Inflammatory macrophage treated with lipopolysaccharide for 4 hours (primary cell): ENCODE measurements at places on chromosomes 1 and 21.

- DNase-seq: no peak
Observed at GRCh38 chr1:155892796-155893195, 18.4 kb downstream of the RIT1 start.

- no peak for DNase-seq
Observed at GRCh38 chr1:27603309-27603680, 649 bp downstream of the AHDC1 start.

GRCh38 chr1:111201275-111202090 lies 1.0 kb upstream of the DENND2D start:
- no peak for DNase-seq

- DNase-seq: no peak
Observed at GRCh38 chr21:15362458-15362857, 297.7 kb upstream of the NRIP1 start.

DNA sequence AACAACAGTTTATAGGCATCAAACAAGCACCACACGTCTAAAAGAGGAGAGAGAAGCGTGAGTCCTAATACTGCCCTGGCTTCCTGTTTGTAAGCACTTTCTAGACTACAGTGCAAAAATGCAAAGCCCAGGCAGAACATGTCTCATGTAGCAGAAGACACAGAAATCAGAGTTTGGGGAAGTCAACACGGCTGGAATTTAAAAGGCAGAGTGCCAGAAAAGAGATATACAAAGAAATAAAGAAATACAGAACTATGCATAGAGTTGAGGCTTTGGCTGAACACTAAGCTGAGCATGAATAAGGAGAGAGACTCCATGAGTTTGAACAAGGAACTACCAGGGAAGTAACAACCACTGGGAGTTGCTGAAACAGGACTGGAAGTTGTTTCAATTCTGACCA lies 566.6 kb upstream of the NR5A2 start:
- peak; percentile 19 for DNase-seq

DNA sequence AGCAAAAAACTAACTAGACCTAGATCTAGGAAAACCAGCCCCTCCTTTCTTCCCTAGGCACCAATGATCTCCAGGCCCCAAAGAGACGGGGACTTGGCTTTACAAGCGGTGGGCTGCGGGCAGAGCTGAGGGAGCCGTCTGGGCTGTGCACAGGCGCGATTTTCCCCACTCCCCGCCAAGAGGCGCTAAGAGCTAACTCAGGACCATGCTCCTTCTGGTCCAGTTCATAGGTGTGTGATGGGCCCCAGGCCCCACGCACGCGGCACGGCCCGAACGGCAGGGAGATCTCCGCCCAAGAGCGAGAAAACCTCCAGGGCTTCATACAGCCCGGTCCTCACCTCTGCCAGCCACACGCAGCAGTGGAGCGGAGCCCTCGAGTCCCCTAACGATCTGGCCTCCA lies 7.5 kb upstream of the GPR153 start:
- DNase-seq: no peak

GRCh38 chr1:62435231-62436038 lies 1.4 kb upstream of the USP1 start:
- no peak for DNase-seq

DNA sequence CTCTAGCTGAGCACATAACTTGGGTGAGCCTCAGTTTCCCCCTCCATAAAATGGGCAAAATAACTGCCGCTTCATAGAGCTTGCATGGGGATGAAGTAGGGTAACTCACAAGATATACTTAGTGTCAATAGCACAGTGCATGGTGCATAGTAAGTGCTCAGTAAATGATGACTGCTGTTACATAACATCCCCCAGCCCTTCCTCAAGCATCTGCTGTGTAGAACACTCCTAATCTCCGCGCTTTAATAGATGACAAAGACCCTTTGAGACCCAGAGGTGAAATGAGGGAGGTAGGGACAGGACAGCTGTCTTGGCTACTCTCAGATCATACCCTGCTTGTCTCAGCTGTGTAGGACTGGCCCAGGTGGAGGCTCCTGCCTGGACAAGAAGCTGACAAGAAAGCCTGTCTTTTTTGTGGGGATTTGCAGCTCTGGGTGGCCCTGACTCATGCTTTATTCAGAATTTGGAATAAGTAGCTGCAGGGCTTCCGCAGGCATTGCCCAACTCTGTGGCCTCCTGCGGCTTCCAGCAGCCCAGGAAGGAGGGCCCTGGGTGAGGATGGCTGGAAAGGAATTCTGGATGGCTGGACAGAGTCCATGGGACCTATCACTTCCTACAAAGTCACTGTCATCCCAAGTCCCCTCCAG lies 20.7 kb upstream of the PADI4 start:
- peak; percentile 38 for DNase-seq

GRCh38 chr1:240194120-240194519 lies 102.4 kb downstream of the FMN2 start:
- no peak for DNase-seq

GRCh38 chr1:2803086-2803930 lies 1.8 kb upstream of the TTC34 start:
- no peak for DNase-seq

DNA sequence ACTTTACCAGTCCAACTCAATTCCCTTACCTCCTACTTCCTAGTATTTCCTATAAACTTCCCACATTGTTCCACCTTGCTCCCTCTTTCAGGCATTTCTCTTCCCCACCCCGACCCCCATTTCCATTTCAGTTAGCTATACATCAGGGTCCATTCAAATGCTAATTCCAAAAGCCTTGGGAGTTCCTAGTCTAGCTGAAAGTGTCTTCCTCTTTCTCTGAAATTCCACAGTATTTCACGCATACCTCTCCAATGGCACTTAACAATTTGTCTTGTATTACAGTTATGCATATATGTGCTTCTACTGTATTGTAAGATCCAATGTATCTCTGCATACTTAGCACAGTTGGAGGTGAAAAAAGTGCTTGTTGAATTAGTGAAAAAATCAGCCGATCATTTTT lies 94.9 kb downstream of the ZNF644 start:
- no peak for DNase-seq

GRCh38 chr1:64663668-64664067 lies 81.2 kb upstream of the RAVER2 start:
- DNase-seq: peak; percentile 12

- no peak for DNase-seq
Observed at GRCh38 chr1:18149027-18149641, 41.5 kb downstream of the IGSF21 start.

DNA sequence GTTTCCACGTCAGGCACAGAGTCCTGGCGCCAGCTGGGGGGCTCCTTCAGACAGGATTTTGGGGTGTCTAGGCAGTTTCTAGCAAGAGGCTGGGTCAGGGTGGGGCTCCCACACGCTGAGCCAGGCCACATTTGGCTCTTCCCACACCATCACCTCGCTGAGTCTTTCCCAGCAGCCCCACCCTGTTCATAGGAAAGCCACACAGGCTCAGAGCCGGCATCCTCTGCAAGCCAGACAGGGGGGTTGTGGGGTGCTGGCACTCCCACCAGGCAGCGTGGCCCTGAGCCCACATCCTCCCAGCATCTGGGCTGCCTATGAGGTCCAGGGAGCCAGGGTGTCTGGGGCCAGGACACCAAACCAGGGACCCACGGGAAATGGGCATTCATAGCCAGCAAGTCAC lies 2.8 kb upstream of the GPR153 start:
- no peak for DNase-seq

- no peak for DNase-seq
Observed at GRCh38 chr21:26453267-26453666, 119.8 kb downstream of the CYYR1 start.

GRCh38 chr1:57798543-57798942 lies 374.7 kb upstream of the DAB1 start:
- DNase-seq: no peak
